Epithelial cell of esophagus (primary cell): ENCODE measurements at places on chromosomes 3 and 15.
A peak's percentile ranks its signal among the peaks of the same experiment; 100 is the strongest.

DNA sequence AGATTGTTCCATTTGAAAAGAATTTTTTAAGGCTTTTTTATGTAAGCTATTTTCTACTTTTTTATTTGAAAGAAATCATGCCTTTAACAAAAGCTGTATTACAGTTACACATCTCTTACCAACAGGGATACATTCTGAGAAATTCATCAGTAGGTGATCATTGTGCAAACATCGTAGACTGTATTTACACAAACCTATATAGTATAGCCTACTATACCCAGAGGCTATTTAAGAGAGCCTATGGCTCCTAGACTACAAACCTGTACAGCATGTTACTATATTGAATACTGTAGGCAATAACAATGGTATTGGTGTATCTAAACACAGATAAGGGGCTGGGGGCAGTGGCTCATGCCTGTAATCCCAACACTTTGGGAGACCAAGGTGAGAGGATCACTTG lies 43.1 kb downstream of the PEAK1 start:
- DNase-seq = no peak

DNA sequence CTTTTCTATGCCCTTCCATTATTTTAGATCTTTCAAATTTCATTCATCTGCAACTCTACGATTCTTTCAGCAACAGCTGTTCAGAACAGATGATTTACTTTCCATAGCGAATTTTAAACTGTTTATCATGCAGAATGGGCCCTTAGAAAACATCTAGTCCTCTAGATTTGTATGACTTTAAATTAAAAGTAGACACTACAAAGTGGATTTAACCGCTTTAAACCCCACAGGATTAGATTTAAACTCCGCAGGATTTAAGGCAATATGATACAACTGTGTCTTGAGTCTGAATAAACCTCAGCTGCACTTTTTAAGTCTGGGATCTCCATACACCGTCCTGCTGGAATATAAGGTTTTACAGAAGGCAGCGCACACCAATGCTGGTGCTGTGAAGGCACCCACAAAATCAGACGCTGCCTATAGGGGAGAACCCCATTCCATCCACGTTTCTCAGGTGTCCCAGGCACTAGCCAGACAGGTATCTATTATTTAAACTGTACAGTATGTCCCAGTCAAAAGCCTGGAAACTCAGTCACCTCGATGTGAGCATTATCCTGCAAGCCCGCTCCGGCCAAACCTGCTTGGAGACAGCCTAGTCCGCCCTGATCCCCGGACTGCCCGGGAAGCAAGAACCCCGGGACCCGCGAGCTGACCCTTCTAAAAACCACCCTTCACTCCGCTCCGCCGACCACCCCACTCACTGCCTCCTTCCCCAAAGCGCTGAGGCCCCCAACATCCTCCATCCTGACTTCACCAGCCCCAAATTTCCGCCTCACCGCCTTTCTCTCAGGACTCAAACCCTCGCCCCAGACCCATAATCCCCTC lies 768 bp downstream of the ANO10 start:
- peak; percentile 36 for DNase-seq

DNA sequence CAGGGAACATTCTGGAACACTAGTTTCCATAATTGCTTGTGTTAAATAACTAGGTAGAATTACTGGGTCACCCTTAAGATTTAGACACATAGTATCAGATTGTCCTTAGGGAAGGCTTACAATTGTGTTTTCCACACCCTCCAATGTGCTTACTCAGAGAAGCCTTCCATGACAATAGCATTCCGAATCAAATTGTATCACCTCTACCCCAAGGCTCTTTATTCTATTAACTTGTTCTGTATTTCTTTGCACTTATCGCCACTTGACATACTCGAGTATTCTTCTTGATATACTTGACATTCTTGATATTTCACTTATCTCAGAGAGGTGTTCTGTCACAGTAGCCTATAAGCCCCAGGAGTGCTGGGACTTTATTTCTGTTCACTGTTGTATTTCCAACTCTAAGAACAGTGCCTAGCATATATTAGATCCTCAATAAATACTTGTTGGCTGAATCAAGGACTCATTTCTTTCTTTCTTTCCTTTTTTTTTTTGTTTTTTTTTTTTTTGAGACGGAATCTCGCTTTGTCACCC lies 238.9 kb upstream of the PDZRN3 start:
- no peak for DNase-seq

- DNase-seq = peak; percentile 94
Observed at GRCh38 chr15:33296856-33297255, 13.9 kb upstream of the RYR3 start.

DNA sequence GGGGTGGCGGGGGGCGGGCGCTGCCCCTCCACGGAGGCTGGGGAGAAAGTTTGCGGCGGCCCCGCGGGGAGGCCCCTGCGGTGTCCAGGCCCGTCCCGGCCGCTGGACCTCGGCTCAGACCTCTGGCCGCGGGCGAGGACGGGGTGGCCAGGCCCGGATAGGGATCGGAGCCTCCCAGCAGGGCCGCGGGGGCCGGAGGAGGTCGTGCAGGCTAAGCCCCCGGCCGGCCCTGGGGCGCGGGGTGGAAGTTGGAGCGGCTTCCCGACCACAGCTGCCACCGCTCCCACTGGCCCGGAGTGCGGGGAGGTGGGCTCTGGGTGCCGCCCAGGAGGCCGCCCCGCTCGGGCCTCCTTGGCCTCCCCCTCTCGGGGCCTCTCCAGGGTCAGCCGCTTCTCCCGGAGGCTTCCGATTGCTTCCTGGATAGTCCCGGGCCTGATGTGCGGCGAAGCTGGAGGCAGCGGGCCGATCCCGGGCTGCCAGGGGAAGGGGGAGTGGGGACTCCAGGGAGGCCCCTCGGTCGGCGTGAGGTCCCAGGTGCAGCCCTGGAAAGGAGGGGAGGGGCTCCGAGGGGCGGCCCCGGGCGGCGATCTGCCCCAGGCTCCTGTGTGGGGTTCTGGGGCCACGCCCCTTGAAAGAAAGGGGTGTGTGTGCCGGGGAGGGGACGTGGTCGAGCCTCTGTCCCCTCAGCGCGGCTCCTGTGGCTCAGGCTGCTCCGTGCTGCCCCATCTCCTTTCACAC lies 907 bp downstream of the PLXNA1 start:
- peak; percentile 30 for DNase-seq

DNA sequence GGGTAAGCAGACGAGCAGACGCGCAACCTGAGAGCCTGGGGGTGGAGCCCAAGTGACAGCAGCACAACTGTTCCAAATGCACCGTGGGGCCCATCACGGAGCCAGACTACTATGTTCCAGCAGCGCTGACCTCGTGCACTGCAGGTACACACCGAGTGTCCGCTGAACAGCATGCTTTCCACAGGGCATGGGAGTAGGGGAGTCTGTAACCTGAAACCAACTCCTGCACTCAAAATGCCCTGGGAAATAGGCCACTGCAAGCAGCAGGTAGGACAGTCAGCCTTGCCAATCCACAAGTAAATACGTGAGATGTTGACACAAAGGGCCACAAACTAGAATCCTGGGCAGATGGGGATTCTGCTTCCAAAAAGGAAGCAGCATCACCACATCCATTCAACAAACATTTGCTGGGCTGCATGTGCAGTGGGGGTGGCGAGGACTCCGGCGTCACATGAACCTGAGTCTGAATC lies 73.9 kb downstream of the TBC1D2B start:
- DNase-seq = no peak

- no peak for DNase-seq
Observed at GRCh38 chr3:196998966-196999760, 30.5 kb downstream of the MELTF start.

GRCh38 chr15:79372428-79372827 lies 59.7 kb upstream of the MINAR1 start:
- no peak for DNase-seq

DNA sequence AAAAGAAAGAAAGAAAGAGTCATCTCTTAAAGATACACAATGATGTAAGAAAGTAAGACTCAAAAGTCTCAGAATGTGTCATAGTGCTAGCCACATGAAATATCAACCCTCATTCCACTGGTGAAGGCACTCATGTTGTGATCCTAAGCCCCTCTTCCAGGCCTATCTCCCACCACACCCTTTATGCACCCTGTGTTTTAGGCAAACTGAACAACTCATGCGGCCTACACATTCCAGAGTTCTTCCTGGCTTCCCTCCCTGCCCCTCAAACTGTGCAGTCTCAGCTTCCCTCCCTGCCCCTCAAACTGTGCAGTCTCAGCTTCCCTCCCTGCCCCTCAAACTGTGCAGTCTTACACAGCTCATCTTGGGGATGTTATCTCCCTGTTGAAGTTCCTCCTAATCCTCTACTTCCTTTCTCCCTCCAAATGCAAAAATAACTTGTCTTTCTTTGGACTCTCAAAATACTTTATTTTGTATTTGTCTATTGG lies 69.0 kb upstream of the FNDC3B start:
- no peak for DNase-seq

GRCh38 chr15:40722934-40723333 lies 28.0 kb downstream of the RAD51 start:
- peak; percentile 28 for DNase-seq

GRCh38 chr15:101542306-101543025 lies 53.0 kb upstream of the PCSK6 start:
- DNase-seq = no peak

DNA sequence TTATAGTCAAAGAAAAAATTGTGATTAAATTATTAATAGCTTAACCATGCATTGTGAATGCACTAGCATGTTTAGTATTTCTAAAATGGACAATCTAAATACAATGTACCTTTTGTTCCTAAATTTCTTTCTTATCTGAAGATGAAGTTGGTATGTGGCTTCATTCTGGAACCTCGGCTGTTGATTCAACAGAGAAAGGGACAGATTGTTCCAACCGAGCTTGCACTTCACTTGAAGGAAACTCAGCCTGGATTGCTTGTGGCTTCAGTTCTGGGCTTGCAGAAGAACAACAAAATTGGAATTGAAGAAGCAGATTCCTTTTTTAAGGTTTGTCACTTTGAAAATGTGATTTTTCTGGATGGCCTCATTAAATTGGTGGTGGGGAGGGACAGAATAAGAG lies 32.6 kb downstream of the HPS3 start:
- DNase-seq = no peak

DNA sequence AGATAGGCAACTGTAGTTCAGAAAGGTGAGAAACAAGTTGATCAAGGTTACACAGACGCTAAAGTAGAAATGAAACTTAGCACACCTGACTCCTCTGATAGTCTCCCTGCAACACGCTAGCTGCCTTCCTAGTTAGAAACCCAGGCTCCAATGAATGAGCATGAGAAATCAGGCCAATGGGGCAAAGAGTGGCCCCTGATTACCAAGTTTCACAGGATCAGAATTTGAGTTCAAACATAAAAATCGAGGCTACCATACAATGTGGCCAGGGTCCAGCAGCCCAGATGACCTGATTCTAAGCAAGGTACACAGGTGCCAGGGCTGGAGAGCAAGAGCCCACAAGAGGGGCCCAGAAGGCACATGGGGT lies 7.7 kb downstream of the PLD1 start:
- no peak for DNase-seq

DNA sequence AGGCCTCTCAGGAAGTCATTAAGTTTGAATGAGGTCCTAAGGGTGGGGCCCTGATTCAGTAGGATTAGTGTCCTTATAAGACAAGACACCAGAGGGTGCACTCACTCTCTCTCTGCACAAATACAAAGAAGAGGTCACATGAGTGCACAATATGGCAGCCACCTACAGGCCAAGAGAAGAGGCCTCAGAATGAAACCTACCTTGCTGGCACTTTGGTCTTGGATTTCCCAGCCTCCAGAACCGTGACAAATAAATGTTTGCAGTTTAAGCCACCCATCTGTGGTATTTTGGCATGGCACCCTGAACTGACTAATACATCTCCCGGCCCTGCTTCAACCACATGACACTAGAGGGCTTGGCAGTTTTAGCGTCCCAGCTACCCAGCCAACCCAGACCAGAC lies 73.9 kb upstream of the CHRNB4 start:
- peak; percentile 52 for DNase-seq

DNA sequence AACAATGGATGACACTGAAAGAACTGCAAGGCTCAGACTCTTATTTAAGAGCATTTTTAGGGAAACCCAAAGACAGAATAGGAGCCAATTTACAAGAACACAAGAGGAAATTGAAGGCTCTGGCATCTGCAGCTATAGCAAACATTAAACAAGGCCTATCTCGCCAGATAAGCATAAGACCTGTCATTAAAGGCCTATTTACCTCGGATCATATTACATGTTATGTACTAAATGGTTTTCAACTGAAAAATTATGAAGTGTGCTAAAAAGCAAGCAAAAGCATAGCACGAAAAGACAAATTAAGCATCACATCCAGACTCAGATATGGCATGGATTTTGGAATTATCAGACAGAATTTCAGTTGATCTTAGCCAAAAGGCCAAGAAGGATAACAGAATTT lies 617.1 kb downstream of the SQOR start:
- no peak for DNase-seq

GRCh38 chr15:40238532-40239403 lies at the start of gene PAK6:
PAK6 (plus strand) TSS chr15:40239063; CDS start chr15:40264786, 25,723 bp downstream.
- DNase-seq = peak; percentile 96

GRCh38 chr3:167095976-167096375 lies 284.1 kb downstream of the ZBBX start:
- no peak for DNase-seq

GRCh38 chr15:96355568-96356187 lies 25.2 kb downstream of the NR2F2 start:
- DNase-seq = no peak

DNA sequence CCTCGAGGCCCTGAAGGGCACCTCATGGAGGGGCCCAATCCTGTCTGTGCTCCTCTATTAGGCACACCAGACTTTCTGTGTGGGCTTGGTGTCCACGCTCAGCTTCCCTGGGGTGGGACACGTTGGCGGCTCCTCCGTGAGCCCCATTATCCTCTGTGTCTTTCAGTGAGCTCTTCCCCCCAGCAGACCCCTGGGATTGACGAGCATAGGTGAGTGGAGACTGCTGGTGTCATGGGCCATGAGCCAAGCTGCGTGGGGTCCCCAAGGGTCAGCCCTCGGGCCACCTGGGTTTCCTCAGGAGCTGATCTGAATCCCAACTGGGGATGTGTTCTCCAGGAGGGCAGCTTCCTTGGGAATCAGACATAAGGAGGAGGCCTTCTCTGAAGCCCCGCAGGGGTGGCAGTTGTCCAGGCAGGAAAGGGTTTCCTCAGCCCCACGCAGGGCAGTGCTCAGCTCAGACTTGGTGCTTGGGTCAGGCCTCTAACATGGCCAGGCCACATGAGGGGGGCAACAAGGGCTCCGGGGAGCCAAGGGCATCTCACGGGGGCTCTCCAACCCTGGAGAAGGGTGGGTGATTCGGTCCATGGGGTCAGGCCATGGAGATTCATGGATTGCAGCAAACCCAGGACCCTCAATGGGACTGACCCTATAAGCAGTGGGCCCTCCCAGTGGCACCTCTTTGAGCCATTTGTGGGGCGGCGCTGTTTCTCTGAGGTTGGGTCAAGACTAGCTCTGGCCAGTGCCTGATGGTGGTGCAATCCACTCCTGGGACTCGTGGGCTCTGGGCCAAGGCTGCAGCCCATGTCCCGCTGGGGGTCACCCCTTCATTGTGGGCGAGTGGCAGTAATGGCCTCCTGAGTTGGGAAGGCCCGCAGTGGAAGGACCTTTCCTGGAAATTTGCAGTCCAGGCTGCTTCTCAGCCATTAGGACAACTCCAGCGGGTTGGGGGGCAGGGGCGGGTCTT lies 222.5 kb downstream of the SNRPN start:
- DNase-seq = no peak

- DNase-seq = no peak
Observed at GRCh38 chr3:54262541-54262940, 140.2 kb downstream of the CACNA2D3 start.
